Amniotic stem cell (primary cell): ENCODE measurements at places on chromosomes 3 and 15.

DNA sequence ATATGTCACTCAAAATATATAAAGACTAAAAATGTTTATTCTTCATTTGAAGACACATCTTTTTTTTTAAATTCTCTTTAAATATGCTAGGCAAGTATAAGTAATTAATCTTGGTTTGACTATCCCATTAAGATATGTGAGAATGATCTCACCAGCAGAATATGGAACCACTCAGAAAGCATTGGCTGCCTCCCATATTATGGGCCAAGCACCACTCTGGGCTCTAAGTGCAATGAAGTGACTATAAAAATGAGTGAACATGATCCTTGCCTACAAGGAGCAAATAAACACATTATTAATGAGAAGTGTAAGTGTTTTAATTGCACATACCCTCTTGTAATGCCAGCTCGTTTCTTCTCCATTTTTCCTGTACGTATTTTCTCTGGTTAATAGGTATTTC is 328.5 kb downstream of the NAALADL2 start:
- no peak for DNase-seq

GRCh38 chr15:94965593-94965992 is 734.2 kb downstream of the MCTP2 start:
- no peak for DNase-seq

- no peak for DNase-seq
Observed at GRCh38 chr3:183080628-183081027, 18.7 kb downstream of the MCCC1 start.

- DNase-seq, result no peak
Observed at GRCh38 chr15:76439542-76439941, 103.0 kb downstream of the ISL2 start.

- no peak for DNase-seq
Observed at GRCh38 chr3:128425142-128425845, 41.4 kb downstream of the DNAJB8 start.

DNA sequence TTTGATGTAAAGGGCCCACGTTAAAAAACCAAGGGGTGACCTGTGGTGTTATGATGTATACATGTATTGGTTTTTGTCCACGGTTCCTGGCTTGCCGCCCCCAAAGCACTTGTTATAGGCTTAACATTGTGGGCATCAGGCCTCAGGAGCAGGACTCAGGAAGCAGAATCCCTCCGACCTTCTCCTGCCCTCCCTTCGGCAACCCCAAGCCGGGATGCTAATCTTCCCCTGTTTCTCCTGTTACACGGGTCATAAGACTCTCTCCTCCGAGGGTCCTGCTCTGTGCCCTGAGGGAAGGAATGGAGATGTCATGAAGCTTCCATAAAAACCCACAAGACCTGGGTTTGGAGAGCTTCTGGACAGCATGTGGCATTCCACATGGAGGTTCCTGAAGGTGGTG is 48.8 kb downstream of the RPLP1 start:
- no peak for DNase-seq

DNA sequence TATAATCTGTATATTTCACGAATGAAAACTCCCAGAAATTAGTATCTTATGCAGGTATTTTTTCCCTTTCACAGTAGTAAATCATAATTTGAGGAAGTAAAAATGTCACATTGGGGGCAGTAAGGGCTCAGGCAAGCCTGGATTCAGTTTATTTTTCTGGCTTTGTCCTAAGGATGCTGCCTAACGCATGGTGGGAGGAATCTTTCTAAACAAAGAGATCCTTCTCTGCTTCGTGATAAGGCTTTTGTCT is 35.7 kb downstream of the DNASE1L3 start:
- DNase-seq, result no peak

- DNase-seq, result no peak
Observed at GRCh38 chr3:133464573-133464972, 64.7 kb downstream of the BFSP2 start.

DNA sequence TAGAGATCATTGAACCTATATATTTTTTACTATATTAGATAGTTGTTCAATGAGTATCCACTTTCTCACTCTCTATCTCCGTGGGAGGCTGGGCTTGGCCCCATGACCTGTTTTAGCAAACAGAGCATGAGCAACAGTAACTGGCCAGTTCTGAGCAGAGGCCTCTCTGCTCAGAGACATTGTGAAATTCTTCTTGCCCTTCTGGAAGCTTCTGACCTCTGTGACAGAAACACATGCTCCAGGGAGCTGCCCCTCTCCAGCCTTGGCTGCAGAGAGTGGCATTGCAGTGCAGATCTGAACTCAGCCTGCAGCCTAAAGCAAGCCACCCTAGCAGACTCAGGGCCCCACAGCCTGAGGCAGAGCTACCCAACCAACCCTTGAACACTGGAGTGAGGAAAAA is 20.5 kb downstream of the FAM240A start:
- no peak for DNase-seq
